ENCODE measurements at places on chromosomes 12 and 14.

GRCh38 chr14:22448035-22448904, 140.8 kb downstream of the DAD1 start:
- DNase-seq = no peak

- no peak for DNase-seq
Observed at GRCh38 chr12:107306141-107306659, 212.9 kb upstream of the CRY1 start.

GRCh38 chr14:56808383-56809269, 1.7 kb downstream of the OTX2 start:
- DNase-seq = no peak

DNA sequence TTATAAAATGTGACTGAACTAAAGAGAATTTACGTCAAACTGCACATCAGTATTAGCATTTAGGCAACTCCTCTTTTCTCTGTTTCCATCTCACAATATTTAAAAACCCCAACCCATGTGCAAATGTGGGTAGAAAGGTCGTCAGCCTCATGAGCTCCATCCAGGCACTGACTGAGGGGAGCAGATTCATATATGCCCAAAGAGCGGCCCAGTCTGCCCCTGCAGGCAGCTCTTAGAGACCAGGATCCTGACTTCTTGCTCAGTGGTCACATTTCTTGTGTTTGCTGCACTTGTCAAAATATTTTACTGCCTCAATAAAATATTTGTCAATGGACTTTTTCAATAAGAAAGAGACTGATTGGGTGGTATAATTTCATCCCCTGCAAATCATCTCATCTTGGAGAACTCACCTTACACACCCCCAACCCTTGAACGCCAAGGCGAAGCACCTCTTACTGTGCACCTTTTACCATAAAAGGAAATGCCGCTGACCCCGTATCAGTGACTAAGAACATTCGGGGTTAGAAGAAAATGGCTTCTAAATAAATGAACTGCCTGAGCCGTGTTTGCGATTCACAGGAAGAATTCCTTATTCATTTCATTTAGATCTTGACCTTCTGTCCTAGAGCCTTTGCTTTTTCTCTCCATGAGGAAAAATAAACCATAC, 418.8 kb downstream of the BCL11B start:
- no peak for DNase-seq

- no peak for DNase-seq
Observed at GRCh38 chr12:39413836-39414771, 28.8 kb downstream of the KIF21A start.

DNA sequence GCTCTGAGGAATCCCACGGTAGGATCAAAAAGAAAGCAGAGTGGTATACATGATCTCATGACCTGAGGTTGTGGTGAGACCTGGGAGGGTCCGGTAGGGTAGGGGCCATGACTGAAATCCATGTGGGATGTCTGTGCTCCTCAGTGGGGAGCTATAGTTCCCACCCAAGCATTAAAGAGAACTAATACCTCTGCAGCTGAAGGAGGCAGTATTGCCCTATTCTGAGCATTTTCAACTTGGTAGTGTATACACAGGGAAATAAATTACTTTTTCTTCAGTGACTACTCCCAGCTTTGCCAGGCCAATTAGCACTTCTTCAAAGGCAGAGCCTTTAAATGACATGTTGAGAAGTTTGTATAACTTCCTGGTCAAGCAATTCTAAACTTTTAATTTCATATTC, 613.8 kb downstream of the KCNH5 start:
- DNase-seq = no peak

DNA sequence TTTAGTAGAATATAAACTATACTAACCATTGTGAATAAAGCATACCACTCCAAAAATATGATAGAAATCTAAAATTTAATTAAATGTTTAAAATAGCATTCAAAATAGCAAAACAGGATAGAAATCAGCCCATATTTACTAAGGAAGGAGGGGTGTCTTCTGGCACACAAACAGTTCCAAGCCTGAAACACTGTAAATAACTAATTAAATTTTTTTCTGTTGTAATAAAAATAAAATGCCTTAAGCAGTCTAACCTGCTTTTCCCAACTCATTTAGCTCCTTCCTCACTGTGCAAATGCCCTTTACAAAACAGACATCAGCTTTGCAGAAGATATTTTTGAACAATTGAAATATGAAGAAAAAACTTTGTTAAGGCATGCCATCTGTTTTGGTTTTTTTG, 707.1 kb upstream of the USP15 start:
- no peak for DNase-seq

DNA sequence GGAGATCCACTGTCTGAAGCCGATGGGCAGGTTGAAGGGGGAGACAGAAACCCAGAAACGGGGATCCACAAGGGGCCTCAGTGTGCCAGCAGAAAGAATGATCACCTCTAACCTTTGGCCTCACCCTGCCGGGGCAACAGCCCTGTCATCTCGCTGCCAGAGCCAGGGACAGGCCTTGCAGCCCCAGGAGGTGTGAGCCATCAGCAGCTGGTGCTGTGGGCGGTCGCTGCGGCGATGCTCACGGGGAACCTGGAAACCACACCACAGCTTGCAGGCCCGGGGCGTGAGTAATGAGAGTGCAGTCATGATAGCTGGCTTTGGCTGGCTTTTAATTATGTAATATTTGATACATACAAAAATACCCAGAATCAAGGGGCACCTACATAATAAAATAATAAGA, 4.7 kb upstream of the TTC7B start:
- DNase-seq = no peak

- DNase-seq = no peak
Observed at GRCh38 chr12:52617403-52617785, 965 bp downstream of the KRT73 start.

GRCh38 chr12:96989916-96990315, 82.9 kb downstream of the NEDD1 start:
- no peak for DNase-seq

- DNase-seq = no peak
Observed at GRCh38 chr12:2539938-2540337, 254.8 kb upstream of the FKBP4 start.

DNA sequence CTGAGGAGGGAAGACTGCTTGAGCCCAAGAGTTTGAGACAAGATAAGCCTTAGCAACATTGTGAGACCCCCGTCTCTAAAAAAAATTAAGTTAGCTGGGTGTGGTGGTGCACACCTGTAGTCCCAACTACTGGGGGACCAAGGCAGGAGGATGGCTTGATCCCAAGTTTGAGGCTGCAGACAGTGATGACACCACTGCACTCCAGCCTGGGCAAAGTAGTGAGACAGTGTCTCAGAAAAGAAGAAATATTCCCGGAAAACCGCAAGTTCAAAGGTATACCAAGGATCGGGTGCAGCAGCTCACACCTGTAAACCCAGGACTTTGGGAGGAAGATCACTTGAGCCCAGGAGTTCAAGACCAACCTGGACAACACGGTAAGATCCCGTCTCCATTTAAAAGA, 5.8 kb downstream of the PTGES3 start:
- no peak for DNase-seq

GRCh38 chr14:99181804-99182520, 90.0 kb downstream of the BCL11B start:
- DNase-seq = no peak

- DNase-seq = no peak
Observed at GRCh38 chr14:58994130-58994529, 194.3 kb upstream of the DAAM1 start.

DNA sequence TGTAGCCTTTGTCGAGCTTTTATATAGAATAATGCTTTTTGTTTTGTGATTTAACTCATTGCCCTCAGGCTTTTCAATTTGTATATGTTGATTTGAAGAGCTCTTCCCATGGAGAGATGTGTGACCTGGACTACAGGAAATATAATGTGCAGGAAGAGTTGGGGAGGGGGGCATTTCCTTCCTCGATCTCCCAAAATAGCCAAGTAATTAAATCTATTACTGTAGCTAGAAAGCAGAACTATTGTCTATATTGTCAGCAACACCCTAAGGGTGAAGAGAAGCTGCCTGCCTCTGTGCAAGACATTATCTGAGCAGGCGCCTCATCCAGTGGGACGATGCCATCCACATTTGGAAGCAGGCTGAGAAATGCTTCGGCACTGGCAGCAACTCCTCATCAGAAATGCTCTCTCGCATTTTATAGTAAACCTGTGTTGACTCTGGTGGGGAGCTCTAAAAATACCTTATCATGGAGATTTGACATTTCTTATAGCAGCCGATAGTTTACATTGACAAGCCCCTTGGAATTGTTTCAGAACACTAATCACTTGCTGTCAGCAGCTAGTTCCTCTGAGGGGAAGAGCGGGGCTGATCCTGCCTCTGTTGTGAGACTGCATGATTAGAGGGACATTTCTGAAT, 392.5 kb upstream of the RGS6 start:
- no peak for DNase-seq

- no peak for DNase-seq
Observed at GRCh38 chr14:98130691-98131090, 1141.3 kb downstream of the BCL11B start.

- no peak for DNase-seq
Observed at GRCh38 chr14:66758031-66758613, 250.2 kb downstream of the GPHN start.

DNA sequence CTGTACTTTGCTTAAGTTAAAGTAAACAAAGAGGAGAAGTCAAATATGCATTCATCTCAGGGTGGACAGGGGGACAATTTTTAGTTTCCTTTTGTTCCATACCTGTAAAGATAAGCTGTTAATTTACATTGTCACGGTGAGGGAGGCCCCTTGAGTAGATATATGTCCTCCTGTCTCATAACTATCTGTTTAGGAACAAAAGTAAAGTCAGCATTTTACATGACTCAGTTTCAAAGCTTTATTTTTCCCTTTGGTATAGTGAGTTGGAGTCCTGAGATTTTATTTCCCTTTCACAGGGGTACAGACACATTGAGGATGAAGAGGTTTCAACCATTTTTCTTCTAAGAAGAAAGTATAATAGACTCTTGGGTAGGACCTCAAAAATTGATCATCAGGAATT, 50.1 kb downstream of the TESPA1 start:
- DNase-seq = no peak

DNA sequence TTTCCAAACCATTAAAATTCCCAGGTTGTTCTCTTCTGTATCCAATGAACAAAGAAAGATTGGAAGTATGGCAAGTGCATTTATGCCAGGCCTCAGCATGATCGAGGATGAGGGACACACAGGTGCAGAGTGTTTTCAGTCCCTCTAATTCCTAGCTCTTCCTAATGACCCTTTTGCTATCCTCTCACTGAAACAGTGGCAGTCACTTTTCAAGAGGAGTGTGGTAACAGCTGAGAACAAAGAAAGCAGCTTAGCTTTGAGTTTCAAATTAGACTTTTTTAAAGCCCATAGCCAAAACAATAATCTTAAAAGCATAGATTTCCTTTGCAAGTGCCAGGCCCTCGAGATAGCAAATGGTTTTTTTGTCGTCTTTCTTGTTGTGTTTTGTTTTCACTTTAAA, 110.8 kb downstream of the KCNH5 start:
- no peak for DNase-seq

DNA sequence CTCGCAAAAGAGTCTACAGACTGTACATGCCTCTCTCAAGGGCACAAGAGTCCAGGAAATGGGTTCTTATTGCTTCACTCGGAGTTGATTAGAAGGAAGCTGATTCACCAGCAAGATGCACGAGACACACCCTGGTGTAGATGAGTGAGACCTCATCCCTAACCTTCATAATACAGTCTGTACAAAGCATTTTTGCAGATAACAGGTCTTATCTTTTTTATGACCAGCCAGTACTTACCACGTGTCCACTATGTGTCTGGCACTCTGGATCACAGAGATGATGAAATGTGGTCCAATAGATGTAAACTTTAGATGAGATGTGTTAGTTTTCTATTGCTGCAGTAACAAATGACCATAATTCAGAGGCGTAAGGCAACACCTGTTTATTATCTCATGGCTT, 53.4 kb upstream of the PWP1 start:
- DNase-seq = no peak

DNA sequence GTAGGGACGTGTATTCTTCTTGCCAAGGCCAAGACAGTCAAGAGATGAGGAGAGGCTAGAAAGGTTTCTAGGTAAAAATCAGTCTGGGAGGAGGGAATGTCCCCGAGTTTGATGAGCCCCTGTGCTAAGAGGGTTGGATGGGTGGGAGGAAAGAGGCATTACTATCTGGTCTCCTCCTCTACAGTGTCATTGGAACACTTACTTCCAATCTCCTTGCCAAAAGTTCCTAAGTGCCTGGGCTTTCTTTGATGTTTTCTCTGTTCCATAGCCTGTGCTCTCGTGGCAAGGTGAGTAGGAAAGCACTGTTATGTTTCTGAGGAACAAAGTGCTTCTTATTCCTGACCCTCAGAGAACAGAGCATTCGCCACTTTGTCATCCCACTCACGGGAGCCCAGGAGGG, at the start of gene RNASE13:
Gene RNASE13 (minus strand): TSS at position 101 of the 400 bp plus-strand sequence. CDS start 519 bp downstream, outside the sequence.
- DNase-seq = no peak

DNA sequence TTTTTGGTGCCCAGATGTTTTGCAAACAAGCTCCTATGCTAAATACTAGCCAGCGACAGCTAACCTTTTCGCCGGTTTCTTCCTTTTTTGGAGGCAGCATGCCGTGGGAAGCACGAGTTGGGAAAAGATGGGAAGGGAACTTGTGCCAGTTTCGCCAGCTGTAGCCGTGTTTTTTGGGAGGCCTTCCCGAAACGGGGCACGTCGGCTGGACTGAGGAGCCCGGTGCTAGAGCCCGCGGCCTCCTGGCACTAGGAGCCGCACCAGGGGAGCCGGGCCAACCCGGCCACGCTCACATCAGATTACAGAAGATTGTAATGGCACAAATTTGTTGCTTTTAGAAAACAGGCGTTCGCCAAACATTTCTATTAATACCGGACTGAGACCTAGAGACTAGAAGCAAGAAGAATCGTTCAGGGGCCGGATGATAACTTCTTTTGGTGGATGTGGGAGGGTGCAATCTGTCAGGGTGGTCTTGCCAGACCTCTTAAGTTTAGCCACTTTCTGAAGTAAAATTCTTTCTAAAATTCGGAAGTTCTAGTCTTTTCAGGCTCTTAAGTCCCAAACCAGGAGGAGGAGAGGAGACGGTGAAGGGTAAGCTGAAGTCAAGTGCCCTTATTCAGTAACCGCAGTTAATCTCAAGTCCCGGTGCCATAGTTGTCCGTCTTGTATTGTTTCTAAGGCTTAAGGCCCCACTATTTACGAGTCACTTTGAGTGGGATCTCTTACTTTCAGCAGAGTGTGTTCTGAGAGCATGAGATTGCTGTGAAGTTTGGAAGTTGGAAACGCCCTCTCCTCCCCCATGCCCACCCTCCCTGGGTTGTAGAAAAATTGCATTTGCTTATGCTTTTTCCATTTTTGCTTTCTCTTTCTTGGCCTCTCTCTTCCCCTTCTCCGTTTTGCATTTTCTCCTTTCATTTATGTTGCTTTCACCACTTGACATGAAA, 1.3 kb downstream of the RASSF3 start:
- no peak for DNase-seq

DNA sequence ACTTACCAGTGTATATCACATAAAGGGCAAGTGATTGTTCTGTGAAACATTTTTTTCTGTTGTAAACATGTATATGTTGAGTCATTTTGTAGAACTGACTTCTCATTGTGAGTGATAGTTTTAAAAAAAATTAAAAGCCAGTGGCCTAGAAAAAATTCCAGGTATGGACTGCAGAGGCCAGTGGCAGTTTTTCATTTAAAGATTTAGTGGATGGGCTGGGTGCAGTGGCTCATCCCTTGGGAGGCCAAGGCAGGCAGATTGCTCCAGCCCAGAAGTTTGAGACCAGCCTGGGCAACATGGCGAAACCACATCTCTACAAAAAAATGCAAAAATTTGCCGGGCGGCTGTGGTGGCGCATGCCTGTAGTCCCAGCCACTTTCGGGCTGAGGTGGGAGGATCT, 84.7 kb upstream of the MDM1 start:
- no peak for DNase-seq
